ENCODE measurements at places on chromosomes 12 and 14.

GRCh38 chr14:23564876-23565275 is 2.7 kb downstream of the AP1G2 start:
- no peak for DNase-seq

GRCh38 chr12:68932128-68932960 is 627 bp downstream of the CPM start:
- DNase-seq: no peak

- no peak for DNase-seq
These were observed 60.8 kb downstream of the TMCC3 start for GRCh38 chr12:94589591-94590001.

GRCh38 chr12:51160814-51161459 is 12.0 kb downstream of the TFCP2 start:
- DNase-seq: no peak

- DNase-seq: no peak
These were observed 131.1 kb downstream of the STXBP6 start for GRCh38 chr14:24918822-24919221.

Data from stimulated activated CD4-positive, alpha-beta T cell treated with anti-CD3 and anti-CD28 coated beads, Interleukin-15, amount 100 ng/mL, for 1 hour (primary cell).